Ureter (tissue), 1 donor: ENCODE measurements at places on chromosomes 3 and 15. TPM values are rescaled to one million over a fixed set of nuclear protein-coding genes. Genes with fewer than 3 reads are reported as not detected.
A peak's percentile ranks its signal among the peaks of the same experiment; 100 is the strongest.

- DNase-seq: no peak
Observed at GRCh38 chr15:99130314-99130713, 25.4 kb downstream of the SYNM start.

DNA sequence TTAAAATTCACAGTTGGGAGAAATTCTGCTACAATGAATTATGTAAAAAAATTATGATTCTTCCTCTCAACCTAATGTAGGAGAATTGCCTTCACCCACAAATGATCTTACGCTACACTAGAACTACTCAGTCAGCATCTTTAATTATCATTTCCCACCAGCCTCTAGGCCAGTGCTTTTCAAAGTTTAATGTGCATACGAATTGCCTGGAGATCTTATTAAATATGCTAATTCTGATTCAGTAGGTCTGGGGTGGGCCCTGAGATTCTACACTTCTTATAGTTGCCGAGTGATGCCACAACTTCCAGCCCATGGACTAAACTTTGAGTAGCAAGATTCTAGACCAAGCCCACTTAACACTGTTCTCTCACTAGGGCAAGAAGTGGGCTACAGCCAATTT lies 236.9 kb upstream of the ICE2 start:
- DNase-seq: no peak

DNA sequence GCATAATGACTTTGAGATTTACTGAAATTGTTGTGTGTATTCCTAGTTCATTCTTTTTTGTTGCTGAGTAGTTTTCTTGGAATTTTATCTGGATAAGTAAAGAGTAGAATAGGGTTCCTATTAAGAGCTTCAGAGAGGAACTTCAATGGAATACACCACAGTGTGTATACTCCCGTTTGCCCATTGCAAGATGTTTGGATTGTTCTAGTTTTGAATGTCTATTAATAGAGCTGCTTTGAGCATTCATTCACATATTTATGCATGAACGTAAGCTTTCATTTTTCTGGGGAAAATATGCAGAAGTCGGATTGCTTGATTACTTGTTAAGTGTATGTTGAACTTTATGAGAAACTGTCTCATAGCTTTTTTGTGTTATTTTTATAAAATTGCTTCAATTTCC lies 580.5 kb downstream of the OTOL1 start:
- DNase-seq: no peak

GRCh38 chr15:41866263-41866703 lies 27.6 kb downstream of the SPTBN5 start:
- no peak for DNase-seq

DNA sequence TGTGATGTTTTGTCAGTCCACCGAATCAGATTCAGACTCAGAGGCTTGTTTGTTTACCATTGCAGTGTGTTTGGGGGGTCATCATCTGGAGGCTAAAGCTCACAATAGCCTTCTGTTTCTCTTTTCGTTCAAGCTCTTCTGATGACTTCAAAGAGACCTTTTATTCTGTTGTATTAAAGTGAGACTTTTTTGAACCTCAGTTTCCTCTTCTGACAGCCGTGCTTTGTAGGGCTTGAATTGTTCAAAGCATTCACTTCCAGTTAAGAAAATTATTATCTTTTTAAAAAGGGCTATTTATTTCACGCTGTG lies 1.3 kb downstream of the PXK start:
- no peak for DNase-seq

- no peak for DNase-seq
Observed at GRCh38 chr3:25057379-25057778, 370.7 kb upstream of the RARB start.

GRCh38 chr3:25558121-25558520 lies 106.6 kb downstream of the TOP2B start:
- DNase-seq: no peak

GRCh38 chr3:144480416-144480919 lies 508.8 kb downstream of the DIPK2A start:
- no peak for DNase-seq

DNA sequence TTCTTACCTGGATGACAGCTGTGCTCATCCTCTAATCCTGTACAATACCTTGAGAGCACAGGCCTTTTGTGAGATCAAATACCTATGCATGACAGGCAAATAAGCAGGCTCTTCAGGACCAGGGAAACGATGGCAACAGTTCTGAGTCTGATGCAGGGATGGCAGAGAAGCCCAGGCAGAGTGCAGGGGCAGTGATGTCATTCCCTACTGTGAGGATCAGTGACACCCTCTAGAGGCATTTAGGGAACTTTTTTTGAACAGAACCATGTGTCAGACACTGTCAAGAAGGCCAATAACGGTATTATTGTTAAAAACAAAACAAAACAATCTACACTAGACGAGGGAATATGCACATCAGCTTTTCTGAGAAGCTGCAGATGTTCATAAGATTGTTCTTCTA lies 314.8 kb upstream of the CTDSPL start:
- DNase-seq: no peak

GRCh38 chr3:52534281-52535183 lies 875 bp upstream of the NT5DC2 start:
- DNase-seq: peak; percentile 54

- no peak for DNase-seq
Observed at GRCh38 chr3:56855856-56856512, 54.2 kb upstream of the ARHGEF3 start.

DNA sequence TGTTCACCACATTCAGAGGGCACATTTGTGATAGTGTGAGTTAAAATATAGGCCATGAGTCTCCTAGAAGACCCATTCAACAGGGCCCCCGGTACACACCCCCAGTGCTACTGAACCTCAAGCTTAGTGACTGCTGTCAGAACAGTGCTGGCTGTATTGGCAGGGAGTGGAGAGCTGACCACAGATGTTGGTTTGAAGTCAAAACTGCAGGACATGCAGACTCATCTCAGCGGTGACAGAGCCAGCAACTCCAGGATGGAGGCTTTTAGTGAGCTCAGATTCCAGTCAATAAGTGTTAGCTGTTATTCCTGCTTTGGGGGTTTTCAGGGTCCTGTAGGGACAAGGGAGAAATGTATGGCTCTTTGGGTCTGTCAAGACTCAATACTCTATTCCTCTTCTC lies 29.1 kb downstream of the PRR20G start:
- no peak for DNase-seq

DNA sequence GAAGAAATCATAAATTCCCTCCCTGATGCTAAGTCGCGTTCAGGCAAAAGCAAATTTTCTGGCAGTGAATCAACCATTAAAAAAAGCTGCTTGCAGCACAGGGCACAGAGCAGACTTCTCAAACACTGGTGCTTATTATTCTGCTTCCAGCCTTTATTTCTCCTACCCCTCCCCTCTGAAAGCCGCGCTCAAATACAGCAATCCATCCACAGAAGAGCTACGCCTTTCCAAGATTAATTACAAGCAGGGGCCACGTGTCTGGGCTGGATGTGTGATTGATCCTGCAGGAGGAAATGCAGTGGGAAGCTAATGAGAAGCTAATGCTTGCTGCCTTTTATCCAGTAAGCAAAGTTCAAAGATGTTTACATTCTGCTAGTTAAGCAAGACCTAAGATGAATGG lies 134.9 kb upstream of the TOPAZ1 start:
- DNase-seq: peak; percentile 31

DNA sequence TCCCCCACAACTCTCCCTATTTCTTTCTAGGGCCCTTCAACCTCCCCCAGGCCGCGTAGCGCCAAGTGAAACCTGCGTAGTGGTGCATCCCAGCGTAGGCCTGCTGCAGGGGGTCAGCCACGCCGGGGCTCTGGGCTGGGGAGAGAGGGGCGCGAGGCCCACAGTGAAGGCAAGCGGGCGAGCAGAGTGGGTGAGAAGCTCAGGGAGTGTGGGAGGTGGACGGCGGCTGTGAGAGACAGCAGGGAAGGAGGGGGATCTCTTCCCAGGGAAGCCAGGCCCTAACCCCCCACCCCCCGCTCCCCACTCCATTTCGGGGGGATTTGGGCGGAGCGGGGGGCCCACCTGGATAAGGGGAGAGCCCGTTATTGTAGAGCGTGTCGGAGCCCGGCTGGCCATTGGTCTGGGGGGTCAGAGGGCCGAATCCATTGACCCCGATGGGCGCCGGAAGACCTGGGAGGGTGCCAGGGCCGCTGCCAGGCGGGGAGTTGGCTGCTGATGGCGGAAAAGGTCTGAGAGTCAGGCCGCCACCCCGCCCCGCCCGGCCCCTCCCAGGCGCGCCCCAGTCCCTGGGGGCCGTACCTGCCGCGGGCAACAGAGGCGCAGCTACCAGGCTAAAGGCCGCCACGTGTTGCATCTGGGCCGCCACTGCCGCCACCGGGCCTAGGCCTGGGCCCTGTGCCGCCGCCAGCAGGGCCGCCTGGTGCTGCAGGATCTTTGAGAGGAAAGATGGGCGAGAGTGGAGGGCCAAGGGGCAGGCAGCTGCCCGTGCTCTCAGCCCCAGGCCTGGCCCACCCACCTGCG lies 16.6 kb upstream of the PARP6 start:
- DNase-seq: no peak

GRCh38 chr3:170080605-170081004 lies 42.8 kb downstream of the GPR160 start:
- no peak for DNase-seq

DNA sequence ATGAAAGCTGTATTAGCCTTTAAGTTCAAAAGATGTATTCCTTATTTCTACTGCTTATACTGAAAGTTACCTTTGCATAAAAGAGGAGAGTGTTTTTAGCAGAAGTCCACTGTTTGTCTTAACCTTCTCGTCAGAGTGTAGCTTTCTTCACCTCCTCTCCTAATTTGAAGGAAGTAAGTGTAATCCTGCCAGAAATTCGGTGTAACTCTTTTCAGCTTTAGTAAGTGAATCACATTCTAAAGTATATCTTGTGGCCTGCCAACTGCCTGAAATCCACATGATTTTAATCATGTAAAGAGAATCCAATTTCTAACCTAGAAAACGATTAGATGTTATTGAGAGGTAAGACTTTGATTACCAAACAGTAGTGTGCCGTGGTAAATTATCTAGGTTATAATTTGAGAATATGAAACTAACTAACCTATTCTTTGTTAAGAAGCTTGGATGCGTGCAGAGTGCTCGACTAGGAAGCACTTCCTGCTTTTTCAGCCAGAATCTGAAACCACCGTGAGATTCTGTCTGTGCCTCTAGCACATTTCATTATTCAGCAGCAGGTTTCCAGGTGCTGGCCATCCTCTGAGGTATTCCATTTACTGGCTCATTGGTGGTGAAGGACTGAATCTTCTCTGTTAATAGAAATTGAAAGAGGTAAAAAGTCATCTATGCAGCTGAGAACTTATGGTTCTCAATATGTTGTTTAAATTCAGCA lies 7.5 kb downstream of the GYG1 start:
- no peak for DNase-seq

The EXD1 gene
- total RNA-seq: not detected

The SOX14 gene
- not detected for total RNA-seq

The RTP3 gene
- not detected for total RNA-seq

The FBXW12 gene
- total RNA-seq: 0.23 TPM

The IL16 gene
- 18.5 TPM for total RNA-seq

The TRH gene
- total RNA-seq: not detected

The GPD1L gene
- 60.8 TPM for total RNA-seq

The CYP1A2 gene
- not detected for total RNA-seq

The ESYT3 gene
- 0.94 TPM for total RNA-seq
